ENCODE measurements at places on chromosomes 1 and 21.

- peaks cover 16% of the 10 kb centered on the region for H3K36me3 ChIP-seq
- DNase-seq = no peak
- peaks cover 23% of the 10 kb centered on the region for H3K4me1 ChIP-seq
- H3K4me3 ChIP-seq = no peak overlapping the region
- no peaks in the 10 kb centered on the region for H3K27me3 ChIP-seq
Observed at GRCh38 chr1:32791881-32792280, 25.3 kb downstream of the YARS1 start.

GRCh38 chr1:225453797-225454648, 26.2 kb upstream of the LBR start:
- no peak overlapping the region for H3K27ac ChIP-seq
- H3K4me3 ChIP-seq = no peak overlapping the region
- peaks cover 14% of the 10 kb centered on the region for H3K4me1 ChIP-seq
- no peaks in the 10 kb centered on the region for H3K27me3 ChIP-seq

- no peak overlapping the region for H3K27ac ChIP-seq
- DNase-seq = no peak
- no peaks in the 10 kb centered on the region for H3K36me3 ChIP-seq
Observed at GRCh38 chr1:55662875-55663274, 447.7 kb upstream of the USP24 start.

DNA sequence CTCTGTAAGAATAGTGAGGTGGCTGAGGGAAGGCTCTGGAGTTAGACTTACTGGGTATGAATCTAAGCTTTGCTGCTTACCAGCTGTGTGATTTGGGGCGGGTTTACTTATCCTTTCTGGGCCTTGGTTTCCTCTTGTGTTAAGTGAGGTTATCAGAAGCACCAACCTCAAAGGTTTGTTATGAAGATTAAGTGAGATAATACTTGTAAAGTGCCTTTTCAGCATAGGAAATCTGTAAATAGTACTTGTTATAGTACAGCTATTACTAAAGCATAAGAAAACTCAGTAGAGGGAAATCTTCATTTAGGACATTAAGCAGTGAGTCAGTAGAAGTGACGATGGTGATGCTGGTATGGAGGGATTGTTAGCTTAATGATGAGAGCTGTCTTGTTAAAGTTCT, 12.1 kb downstream of the HHAT start:
- no peaks in the 10 kb centered on the region for H3K27me3 ChIP-seq
- no peak overlapping the region for H3K27ac ChIP-seq
- no peak overlapping the region for H3K4me3 ChIP-seq
- no peaks in the 10 kb centered on the region for H3K36me3 ChIP-seq
- H3K4me1 ChIP-seq = peaks cover 23% of the 10 kb centered on the region
- no peak for DNase-seq

DNA sequence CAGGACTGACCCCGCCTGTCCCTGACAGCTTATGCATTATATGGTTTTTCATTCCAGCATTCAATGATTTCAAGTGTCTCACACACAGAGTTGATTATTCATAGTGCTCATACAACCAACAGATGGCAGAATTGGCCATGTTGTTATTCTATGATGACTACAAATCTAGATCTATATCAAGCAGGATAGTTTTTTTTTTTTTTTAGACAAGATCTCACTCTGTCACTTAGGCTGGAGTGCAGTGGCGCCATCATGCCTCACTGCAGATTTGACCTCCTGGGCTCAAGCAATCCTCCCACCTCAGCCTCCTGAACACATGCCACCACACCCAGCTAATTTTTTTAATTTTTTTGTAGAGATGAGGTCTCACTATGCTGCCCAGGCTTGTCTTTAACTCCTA, 40.1 kb upstream of the LRRC8D start:
- H3K4me3 ChIP-seq = no peak overlapping the region
- H3K27me3 ChIP-seq = no peaks in the 10 kb centered on the region
- no peaks in the 10 kb centered on the region for H3K36me3 ChIP-seq
- DNase-seq = no peak

DNA sequence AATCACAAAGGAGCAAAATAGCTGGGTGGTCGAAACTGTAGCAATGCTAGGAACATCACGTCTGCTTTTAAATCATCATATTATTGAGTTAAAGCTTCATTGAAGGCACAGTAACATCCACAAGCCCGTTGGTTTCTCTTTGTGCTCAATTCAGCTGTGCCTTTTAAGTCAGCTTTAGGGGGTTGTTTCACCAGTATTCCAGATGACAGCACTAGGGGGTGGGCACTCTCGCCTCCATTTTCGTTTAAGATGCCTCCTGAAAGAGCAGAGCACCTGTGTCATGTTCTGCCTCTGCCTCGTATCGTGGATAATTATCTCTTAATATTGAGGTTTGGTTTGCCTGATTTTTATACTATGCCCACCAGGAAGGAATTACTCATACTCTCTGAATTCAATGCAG, 139.8 kb upstream of the PTBP2 start:
- H3K27me3 ChIP-seq = no peaks in the 10 kb centered on the region
- H3K4me3 ChIP-seq = no peak overlapping the region
- DNase-seq = no peak
- H3K27ac ChIP-seq = no peak overlapping the region
- H3K36me3 ChIP-seq = no peaks in the 10 kb centered on the region
- H3K4me1 ChIP-seq = no peaks in the 10 kb centered on the region

Data from thoracic aorta (tissue), 2 donors.